ENCODE measurements at places on chromosomes 4 and X.

DNA sequence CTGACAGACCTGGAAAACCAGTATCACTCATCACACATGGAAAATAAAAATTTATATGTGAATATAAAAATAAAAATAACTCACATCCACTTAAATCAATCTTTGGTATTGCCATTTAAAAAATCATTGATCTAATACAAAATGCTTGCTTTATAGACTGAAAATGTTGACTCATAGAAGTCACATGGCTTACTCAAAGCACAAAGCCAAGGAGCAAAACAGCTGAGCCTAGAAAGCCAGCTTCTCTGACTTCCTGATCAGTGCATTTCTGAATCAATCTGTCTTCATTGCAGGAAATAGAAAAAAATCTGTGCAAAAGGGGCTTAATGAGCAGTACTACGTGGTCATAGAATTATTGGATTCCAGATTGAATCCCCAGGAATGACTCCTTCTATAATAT, 176.9 kb upstream of the HS3ST1 start:
- DNase-seq, result no peak

DNA sequence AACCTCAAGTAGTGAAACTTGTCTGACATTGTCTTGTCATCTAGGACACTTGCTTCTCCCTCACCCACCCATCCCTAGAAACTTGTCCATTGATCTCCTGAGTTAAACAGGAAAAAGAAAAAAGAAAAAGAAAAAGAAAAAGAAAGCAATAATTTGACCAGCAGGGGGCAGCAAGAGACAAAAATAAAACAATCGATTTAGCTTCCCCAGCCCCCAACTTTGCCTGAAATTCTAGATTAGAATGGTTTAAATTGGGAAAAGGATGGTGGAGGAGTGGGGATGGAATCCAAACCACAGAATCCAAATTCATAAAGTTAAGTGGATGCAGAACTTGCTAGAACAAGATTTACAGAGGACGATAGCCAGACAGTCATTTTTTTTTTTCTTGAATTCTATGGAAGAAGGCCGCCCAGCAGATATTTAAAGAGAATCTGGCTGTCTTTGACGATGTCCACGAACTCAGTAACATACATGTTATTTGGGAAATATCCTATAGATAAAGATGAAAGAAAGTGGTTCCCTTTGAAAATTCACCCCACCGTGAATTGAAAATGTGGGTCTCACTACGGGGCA, 282.9 kb downstream of the USP46 start:
- DNase-seq, result peak; percentile 67

DNA sequence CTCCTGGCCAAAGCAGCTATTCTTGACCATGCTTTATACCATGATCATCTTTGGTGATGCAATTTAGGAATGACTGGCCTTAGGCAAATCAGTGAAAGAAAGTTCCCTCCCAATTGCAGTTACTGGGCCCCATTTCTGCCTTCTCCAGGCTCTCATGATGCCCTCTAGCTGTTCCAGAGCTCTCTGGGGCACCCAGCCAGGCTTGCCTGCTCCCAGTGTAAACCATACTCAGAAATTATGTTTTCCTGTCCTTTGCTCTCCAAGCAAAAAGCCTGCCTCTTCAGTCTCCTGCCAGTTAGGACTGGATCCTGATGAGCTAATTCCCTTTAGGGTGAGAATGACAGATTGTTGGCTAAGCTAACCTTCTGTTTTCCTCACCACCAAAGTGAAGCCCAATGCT, 85.3 kb upstream of the RBPJ start:
- peak; percentile 49 for DNase-seq

- no peak for DNase-seq
Observed at GRCh38 chrX:39335513-39336235, 534.4 kb downstream of the MID1IP1 start.

DNA sequence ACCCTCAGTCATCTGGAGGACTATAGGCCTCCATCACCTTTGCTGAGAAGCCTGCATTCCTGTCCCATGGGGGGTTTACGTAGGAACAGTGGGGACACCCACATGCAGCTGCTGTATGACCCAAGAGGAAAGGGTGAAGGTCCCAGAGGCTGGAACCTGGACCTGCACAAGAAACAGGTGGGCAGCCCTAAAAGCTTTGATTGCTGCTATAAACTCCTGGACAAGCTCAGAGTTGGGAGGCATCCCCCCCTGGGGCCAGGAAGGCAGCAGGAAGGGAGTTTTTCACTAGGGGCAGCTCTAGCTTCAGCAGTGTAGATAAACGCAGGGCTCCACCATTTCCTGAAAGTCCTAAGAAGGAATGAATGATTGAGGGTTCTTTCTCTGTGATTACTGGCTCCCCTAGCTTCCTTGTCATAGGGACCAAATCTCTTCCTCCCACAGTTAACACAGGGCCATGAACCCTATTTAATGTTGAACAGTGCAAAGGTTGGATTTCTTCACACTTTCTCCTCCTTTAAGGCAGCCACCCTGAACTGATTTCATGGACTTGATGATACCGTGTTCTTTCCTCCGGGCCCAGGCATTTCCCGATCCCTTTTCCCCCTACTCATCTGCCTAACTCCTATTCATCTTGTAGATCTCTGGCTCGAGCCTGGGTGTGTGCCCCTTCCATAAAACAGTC, 84.2 kb downstream of the CHRNA9 start:
- DNase-seq, result no peak

DNA sequence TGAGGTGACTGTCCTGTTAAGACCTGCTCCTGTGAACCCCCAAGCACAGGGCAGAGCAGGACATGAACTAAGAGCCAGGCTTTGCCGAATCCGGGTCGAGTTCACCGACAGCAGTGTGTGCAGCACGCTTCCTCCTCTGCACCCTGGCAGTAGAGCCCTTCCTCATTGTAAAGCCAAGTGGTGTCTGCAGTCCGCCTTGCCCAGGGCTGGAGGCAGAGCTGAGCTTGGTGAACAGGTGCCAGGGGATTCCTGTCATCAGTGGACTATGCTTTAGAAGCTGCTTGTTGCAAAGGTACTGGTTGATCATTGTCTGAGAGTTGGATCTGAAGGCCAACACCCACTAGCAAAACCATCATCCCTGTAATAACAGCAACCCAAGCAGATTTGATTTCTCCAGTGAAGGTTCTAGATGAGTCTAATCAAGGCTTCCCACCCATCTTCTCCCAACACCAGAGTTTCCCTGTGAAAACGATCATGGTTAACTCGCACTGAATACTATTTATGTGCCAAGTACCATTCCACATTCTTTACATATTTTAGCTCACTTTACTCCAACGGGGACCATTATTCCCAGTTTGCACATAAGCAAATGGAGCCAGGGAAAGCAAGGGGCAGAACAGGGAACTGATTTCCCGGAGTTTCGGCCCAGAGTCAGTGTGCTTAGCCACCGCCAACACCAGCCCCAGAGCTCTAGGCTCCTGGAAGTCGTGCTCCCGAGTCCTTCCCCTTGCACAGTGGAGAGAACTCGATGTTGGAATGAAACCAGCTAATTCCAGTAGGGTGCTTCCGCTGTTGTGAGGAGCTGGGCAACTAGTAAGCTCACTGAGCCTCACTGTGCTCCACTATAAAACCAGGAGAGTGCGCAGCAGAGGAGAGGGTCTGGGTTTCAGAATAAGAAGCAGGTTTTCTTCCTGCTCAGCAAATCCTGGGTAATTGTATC, 1.4 kb upstream of the SLC34A2 start:
- DNase-seq, result no peak

GRCh38 chr4:118035309-118035708, 1.0 kb downstream of the NDST3 start:
- DNase-seq, result no peak

DNA sequence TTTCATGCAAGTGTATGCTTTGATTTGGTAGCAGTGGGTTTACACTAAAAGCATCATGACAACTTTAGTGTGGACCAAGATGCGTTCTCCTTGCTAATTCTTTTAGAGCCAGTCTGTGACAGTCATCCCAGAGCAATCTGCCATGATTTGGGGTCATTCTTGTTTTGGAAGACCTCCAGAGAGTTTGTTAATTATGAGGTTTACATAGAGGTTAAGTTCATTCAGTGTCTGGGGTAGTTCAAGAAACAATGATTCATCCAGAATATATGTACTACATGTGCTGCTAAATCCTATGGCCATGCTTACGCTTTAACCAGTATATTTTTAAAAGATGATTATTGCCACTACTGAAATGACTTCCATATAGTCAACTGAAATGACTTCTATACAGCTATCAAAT, 328.5 kb upstream of the AGA start:
- no peak for DNase-seq

- DNase-seq, result peak; percentile 18
Observed at GRCh38 chrX:149462849-149463248, 42.3 kb downstream of the IDS start.

- DNase-seq, result no peak
Observed at GRCh38 chr4:52726826-52727580, 24.2 kb downstream of the ERVMER34-1 start.

DNA sequence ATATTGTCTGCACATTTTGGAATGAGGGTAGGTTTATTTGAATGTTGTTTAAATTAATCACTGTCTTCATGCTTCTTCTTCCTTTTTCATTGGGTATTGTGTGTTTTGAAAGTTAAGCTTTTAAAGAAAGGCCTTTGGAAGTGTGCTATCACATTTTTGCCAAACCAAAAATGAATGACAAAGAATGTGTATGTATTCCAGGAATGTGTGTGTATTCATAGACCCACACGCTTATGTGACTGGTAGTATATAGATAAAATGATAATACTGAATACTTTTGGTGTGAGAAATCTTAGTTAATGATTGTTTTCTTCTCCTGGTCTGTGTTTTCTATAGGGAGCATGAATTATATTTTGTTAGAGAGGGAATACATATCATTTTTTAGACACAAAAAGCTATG, 404.4 kb downstream of the TLL1 start:
- no peak for DNase-seq

GRCh38 chr4:55553441-55554201, 6.9 kb upstream of the CLOCK start:
- peak; percentile 62 for DNase-seq

GRCh38 chrX:8653956-8654355, 78.0 kb downstream of the ANOS1 start:
- DNase-seq, result no peak

- DNase-seq, result no peak
Observed at GRCh38 chrX:94204524-94204923, 530.5 kb downstream of the FAM133A start.

DNA sequence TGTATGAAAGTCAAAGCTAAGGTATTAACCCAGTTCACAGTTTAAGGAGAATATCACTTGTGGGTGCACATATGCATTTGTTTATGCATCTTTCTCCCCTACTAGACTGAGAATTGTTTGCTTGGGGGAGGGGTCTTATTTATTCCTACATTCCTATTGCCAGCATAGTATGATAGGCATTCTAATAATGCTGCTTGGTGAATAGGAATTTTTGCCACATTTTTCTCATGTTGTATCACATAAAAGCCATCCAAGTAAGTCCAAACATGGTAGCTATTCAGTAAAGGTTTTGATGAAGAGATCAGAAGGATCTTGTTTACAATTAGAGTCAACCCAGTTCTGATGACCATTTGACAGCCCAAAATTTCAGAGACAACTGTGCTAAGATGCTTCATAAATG, 48.6 kb downstream of the ASB9 start:
- no peak for DNase-seq

DNA sequence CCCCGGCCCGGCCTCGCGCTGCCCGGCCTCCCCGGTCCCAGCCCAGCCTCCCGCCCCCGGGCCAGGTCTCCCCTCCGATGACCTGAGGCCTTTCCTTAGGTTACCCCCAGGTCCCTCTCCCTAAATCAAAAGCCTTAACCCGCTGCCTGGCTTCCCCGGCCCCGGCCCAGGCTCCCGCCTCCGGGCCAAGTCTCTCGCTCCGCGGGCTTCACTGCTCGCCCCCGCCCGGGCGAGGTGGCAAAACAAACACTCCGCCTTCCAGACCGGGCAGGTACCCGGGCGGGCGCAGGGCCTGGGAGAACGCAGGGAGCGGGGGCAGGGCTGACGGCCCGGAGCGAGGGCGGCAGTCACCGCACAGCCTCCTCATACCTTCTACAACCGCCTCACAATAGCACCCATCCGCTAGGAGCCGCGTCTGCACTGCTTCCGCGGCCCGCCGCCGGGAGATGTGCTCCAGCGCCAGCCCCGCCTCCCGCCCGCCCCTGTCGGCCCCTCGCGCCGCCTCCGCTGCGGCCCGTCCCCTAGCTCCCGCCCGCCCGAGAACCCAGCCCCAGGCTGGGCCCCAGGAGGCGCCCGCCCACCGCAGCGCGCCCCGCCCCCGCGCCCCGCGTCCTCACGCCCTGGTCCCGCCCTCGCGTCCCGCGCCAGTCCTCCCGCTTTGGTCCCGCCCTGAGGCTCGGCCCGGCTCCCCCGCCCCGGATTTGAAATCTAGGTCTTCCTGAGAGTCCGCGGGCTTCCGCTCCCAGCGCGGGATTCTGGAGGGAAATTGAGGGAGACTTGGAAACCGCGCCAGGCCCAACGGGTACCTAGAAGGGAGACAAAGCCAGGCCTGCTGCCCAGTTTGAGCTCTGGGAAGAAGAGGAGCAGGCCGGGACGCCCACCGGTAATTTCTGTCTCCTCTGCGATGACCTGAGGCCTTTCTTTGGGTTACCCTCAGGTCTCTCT, at the start of the genes CASP3 and PRIMPOL:
TSS of gene CASP3 (minus strand) at position 422 of the 945 bp plus-strand sequence. CDS start 10,994 bp downstream, outside the sequence.
TSS of gene PRIMPOL (plus strand) at position 713 of the 945 bp plus-strand sequence. CDS start 7,403 bp downstream, outside the sequence.
- peak; percentile 87 for DNase-seq

- peak; percentile 2 for DNase-seq
Observed at GRCh38 chr4:70505151-70505748, 13.1 kb upstream of the AMTN start.

DNA sequence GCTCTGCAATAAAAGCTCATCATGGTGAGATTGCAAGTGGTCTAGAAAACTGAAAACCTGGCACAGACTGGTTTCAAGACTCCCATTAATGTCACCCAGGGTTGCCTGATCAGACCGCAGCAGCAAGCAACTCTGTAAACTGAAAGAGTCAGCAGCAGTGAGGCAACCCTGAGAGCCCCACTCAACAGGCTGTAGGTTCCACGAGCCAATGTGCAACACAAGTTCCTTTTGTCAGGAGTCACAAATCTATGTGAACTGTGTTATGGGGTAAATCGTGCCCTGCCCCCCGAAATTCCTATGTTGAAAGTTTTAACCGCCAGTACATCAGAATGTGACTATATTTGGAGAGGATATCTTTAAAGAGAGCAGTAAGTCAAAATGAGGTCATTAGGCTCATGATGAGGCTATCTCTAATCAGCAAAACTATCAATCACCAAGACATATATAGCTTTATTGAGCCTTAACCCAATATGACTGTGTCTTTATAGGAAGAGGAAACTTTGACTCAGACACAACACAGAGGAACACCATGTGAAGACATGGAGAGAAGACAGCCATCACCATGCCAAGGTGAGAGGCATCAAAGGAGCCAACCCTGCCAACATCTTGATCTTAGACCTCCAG, 94.0 kb downstream of the FBXO8 start:
- DNase-seq, result no peak

DNA sequence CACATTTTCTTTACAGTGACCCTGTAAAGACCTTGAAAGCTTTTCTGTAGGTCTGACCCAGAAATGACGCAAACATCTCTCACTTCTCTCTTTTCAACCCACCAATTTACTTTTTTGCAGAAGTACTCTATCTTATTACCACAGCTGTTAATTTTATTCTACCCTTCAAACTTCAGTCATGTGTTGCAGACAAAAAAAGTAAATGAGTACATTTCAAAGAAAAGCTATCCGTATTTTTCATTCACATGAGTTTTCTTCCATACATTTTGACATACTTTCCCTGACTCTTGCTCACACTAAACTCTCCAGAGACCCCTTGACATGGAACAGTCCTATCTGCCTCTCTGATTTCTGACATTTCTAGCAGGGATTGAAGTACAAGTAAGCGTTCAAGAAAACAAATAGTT, 51.7 kb downstream of the SLC7A11 start:
- no peak for DNase-seq

GRCh38 chr4:185096032-185096653, 46.9 kb upstream of the SLC25A4 start:
- DNase-seq, result peak; percentile 7
